ENCODE measurements at places on chromosomes 6 and 20.

DNA sequence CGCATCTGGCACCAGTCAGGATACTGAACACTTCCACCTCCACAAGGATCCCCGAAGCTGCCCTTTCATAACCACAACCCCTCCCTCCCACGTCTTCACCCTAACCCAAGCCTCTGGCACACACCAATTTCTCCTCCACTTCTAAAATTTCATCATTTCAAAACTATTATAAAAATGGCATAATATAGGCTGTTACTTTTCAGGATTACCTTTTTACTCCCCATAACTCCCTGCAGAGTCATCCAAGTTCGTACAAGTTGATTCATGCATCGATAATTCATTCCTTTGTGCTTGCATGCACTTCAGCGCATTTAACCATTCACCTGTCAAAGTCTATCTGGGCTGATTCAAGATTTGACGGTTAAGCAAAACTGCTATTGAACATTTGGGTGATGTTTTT lies 30.6 kb upstream of the LY86 start:
- no peak for DNase-seq

- DNase-seq, result no peak
These were observed 995.8 kb upstream of the FLRT3 start for GRCh38 chr20:15333170-15333569.

GRCh38 chr6:169326067-169326799 lies 72.6 kb upstream of the THBS2 start:
- no peak for DNase-seq

GRCh38 chr6:161137320-161137719 lies 136.5 kb downstream of the AGPAT4 start:
- no peak for DNase-seq

GRCh38 chr6:113585246-113585645 lies 271.9 kb upstream of the MARCKS start:
- no peak for DNase-seq

- DNase-seq, result no peak
These were observed 39.2 kb upstream of the HDDC2 start for GRCh38 chr6:125340991-125341390.

- DNase-seq, result no peak
These were observed 48.6 kb upstream of the NAA20 start for GRCh38 chr20:19968466-19969073.

DNA sequence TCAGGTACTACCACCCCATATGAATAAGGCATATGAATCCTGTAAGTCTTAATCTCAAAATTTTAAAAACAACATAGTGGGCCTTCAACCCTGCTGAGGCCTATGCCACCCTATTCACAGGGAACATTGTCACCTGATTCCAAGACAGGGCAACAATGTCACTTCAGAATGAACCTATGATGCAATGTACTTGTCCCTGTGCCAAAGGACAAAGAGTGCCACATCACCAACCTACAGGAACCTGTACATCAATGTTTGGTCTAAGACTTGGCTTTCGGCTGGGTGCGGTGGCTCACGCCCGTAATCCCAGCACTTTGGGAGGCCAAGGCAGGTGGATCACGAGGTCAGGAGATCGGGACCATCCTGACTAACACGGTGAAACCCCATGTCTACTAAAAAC lies 318.5 kb upstream of the JARID2 start:
- no peak for DNase-seq

- DNase-seq, result no peak
These were observed 73.9 kb downstream of the AHI1 start for GRCh38 chr6:135423649-135424128.

Measured in stimulated activated CD8-positive, alpha-beta memory T cell treated with anti-CD3 and anti-CD28 coated beads, Interleukin-15, amount 100 ng/mL, for 48 hours (primary cell).